Stimulated activated CD4-positive, alpha-beta T cell treated with anti-CD3 and anti-CD28 coated beads, Interleukin-4, amount 100 ng/mL, for 1 hour (primary cell): ENCODE measurements at places on chromosomes 16 and 17.

- no peak for DNase-seq
These were observed 2057.6 kb downstream of the TP53TG3F start for GRCh38 chr16:35516971-35517370.

DNA sequence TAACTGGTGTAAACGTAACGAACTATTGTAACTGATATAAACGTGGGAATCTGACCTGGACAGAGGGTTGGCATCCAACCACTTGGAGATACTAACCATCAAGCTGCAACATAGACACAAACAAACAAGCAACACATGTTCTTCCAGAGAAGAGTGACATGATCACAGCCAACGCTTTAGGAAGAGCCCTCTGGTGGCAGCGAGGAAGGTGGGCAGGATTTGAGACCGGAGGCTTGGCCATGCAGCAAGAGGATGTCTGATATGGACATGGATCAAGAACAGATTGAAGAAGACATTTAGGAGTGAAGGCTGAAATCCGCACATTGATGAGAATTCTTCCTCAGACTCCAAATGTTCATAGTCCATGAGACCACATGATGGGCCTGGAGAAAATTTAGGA, 40.3 kb upstream of the TNRC6A start:
- DNase-seq: no peak

DNA sequence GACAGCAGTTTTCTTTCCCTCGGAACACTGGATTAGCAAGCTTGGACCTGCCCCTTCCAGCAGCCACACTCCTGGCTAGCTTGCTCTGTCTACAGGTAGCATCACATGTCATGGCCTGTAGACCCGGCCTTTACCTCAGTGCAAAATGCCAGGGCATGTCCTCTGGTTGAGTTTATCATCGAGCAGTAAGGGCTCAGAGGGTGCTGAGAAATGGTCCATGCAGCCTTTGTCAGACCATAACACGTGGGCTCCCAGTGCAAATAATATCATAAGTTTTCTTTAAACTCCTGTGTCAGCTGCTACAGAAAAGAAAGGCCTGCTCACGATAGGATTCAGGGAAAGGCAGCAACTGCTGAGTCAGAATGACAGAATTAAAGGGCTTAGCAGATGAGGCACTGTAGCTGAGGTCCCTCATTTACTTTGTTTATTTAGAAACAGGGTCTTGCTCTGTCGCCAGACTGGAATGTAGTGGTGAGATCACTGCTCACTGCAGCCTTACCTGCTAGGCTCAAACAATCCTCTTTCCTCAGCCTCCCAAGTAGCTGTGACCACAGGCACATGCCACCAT, 8.0 kb upstream of the GNA13 start:
- DNase-seq: no peak

DNA sequence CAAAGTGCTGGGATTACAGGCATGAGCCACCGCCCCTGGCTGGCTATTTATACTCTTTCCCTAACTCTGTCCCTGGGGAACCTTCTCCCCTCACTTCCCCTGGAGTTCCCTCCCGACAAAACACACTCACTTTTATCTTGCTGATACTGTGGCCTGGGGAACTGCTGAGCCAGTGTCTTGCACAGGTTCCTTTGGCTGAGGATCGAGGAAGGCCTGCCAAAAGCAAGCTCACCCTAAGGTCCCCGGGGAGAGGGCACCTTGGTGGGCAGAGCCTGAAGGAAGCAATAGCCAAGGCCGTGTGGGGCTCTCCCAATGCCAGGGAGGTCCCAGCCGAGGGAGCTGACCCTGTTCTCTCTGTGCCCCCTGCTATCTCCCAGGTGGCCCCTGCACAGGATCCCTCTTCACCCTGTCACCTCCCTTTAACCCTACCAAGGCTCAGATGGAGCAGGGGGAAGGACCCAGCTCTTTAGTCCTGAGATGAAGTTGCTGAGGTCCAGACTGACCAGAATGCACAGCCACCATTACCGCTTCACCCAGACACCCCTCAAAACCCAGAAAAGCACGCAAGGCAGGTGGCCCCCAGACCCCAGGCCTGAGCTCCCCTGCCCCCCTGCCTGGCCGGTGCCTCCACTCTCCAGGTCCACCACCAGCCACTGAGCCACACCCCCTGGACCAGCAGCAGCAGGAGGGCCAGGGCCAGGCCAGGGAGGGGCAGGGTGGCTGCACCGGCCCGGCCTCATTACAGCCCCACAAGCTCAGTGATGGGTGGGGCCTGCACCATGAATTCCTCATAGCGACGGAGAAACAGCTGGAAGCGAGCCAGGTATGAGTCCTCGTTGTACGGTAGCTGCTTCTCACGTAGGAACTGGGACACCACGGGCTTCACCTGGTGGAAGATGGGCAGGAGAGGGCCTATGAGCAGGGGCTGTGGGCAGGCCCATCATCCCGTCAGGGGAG, 5.1 kb upstream of the FDXR start:
- DNase-seq: no peak

GRCh38 chr16:51971184-51971583, 575.8 kb downstream of the TOX3 start:
- DNase-seq: no peak

DNA sequence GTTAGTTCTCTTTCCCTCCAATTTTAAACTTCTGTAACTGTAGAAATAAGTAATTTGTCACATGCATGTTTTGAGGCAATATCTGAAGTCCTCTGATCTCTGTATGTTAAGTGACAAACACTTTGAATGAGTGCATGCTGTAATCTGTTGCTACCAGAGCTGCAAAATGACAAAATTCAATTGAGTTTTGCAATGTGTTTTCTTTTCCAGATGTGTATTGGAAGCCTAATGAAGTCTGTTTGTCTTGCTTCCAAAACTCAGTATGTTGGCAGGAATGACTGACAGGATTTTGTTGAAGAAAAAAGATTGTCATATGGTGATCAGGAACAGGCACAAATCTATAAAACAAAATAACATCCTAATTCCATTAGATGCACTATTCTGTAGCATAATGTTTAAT, 561.6 kb upstream of the CDH8 start:
- DNase-seq: no peak

DNA sequence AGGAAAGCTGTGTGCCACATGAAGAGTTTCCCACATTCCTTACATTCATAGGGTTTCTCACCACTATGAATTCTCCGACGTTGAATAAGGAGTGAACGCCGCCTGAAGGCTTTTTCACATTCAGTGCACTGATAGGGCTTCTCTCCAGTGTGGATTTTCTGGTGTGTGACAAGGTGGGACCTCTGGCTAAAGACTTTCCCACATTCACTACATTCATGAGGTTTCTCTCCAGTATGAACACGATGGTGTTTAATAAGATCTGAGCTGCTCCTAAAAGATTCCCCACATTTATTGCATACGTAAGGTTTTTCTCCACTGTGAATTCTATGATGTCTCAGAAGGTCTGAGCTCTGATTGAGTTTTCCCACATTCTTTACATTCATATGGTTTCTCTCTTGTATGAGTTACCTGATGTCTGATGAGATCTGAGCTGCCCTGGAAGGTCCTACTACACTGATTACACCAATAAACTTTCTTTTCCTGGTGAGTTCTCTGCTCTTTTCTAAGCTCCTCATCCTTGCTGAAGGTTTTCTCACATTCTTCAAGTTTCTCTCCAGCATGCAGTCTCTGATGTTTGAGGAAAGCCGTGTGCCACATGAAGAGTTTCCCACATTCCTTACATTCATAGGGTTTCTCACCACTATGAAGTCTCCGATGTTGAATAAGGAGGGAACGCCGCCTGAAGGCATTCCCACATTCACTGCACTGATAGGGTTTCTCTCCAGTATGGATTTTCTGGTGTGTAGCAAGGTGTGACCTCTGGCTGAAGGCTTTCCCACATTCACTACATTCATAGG, 10.0 kb downstream of the ZNF594 start:
- DNase-seq: no peak

- no peak for DNase-seq
These were observed 192.4 kb downstream of the SEC14L1 start for GRCh38 chr17:77332981-77333685.

DNA sequence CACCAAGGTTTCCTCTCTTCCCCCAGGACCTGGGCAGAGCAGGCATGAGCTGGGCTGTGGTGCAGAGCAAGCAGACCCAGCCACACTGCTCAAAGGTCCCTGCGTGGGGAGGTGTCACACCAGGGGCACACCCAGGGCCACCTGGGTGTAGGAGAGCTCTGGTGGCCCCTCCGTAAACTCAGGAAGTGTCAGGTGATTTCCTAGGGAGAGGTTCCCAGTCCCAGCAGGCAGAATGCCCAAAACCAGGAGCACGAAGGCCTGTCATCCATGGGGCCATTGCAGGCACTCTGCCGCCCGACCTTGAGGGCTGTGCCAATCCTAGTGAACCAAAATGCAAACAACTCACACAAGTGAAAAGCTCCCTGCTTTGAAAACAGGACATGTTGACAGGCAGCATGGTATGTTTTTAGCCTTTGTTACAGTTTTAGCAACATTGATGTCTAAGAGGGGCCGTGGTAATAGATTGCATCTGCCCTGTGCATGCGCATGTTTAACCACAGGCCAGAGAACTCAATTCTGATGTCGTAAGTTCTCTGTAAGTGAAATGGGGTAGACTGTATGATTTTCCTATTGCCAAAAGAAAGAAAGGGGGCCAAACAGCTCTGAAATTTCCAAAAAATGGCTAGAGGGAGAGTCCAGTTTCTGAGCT, 21.3 kb downstream of the CIBAR2 start:
- DNase-seq: no peak

DNA sequence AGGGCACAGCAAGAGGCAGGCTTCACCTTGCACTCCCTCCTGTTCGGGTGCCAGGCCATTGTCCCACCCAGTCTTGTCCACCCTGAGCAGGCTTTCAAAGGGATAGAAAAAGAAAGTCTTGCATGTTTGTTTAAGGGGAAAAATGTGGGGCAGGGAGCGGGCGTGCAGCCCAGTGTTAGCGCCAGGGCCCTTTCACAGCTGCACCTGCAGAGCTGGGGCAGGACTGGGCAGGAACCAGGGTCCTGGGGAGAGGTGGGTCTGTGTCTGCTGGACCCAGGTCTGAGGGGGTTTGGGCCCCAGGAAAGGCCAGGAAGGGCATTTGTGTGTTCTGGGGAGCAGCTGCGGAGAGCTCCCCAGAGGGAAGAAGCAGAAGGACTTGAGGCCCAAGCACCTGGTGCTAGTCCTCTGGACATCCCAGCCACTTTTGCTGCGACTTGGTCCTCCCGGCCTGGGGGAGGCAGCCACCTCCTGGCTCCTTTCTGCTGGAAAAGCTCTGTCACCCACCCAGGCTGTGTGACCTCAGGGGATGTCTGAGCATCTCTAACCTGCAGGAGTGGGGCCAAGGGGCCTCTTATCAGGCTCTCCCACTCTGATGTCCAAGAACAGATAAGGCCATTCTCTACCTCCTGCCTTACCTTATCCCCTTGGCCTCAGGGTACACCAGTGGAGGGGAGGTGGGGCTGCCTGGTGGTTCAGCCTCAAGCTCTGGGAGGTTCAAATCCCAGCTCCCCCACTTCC, 44.7 kb downstream of the PSME3IP1 start:
- DNase-seq: no peak

DNA sequence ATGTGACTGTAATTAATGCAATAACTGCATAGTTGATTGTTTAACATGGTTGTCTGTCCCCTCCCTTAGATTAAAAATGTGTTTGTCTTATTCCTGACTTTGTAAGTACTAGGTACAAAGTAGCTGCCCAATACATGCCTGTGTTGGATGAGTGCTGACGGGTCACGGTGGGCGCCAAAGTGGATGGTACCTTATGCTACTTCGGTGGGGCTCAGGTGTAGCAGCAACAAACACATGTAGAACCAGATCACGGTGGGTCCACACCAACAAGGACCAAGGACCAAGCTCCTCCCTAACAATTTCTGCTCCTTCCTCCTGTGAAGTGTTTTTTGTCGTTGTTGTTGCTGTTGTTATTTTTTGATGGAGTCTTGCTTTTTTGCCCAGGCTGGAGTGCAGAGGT, 46.4 kb upstream of the ZFHX3 start:
- DNase-seq: no peak

DNA sequence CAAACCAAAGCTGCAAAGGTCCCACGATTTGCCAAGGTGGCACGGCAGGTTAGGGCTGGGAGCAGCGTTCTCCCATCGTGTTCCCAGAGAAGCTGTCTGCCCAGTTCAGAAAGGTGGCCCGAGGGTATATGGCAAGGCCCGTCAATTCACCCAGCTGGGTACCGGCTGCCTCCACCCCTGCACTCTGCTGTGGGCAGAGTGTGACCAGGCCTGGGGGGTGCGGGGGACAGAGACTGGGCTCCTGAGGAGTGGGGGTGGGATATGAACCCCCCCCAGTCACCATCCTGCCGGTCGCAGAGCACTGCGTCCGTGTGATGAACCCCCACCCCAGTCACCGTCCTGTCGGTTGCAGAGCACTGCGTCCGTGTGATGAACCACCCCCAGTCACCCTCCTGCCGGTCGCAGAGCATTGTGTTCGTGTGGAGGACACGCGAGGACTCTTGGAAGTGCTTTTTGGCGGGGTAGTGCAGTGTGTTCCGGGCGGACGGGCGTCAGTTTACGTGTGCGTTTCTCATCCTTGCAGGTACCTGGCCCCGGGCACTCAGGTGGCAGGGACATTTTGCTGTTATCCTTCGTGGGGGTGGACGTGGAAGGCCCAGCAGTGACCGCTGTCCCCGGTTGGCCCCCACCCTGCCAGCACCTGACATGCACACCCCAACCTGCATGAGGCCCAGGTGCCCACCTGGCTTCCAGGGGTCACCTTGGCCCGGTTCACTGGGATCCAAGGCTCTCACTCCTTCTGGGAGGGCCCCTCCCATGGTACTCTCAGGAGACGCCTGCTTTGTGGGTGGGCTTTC, 2.7 kb upstream of the FASN start:
- no peak for DNase-seq

DNA sequence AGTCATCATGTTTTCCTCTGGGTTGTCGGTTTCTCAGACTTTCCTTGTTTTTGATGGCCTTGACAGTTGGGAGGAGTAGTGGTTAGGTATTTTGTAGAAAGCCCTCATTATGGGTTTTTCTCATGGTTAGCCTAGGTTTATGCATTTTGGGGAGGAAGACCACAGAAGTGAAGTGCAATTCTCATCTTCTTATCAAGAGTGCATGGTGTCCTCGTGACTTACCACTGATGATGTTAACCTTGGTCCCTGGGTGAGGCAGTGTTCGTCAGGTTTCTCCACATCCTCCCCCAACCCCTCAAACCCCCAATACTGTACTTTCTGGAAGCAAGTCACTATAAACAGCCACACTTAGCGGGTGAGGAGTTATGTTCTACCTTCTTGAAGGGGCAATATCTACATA, 42.3 kb downstream of the BPTF start:
- no peak for DNase-seq

GRCh38 chr17:43427362-43428043, 28.7 kb downstream of the ARL4D start:
- DNase-seq: no peak

DNA sequence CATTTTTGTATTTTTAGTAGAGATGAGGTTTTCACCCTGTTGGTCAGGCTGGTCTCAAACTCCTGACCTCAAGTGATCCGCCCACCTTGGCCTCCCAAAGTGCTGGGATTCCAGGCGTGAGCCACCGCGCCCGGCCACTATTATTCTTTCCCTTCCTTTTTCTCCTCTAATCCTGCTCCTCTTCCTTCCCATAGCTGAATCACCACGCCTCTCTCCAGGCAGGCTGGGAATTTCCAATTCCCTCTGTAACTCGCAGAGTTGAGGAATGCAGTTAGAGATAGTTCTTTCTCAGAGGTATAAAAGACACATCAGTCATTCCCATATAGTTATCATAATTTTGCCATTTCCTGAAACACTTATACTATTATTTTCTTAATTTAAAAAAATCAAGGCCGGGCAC, 11.2 kb downstream of the METTL16 start:
- no peak for DNase-seq
